ENCODE measurements at places on chromosomes 4 and X. TPM values are rescaled to one million over a fixed set of nuclear protein-coding genes. Genes with fewer than 3 reads are reported as not detected.

FAM149A gene
- total RNA-seq: 5.1 TPM

TMEM271 gene
- total RNA-seq: not detected

CXCL11 gene
- not detected for total RNA-seq

NAA11 gene
- total RNA-seq: not detected

CENPI gene
- total RNA-seq: 30.7 TPM

SLC26A1 gene
- under 0.01 TPM for total RNA-seq

GPRASP1 gene
- total RNA-seq: 1.8 TPM

CCDC149 gene
- 4.4 TPM for total RNA-seq

RNF128 gene
- total RNA-seq: under 0.01 TPM

CCKAR gene
- total RNA-seq: not detected

ERVMER34-1 gene
- total RNA-seq: 0.20 TPM

SLC9B1 gene
- total RNA-seq: 0.73 TPM

SRPX gene
- 388 TPM for total RNA-seq

HTRA3 gene
- 2.3 TPM for total RNA-seq

UGT2B10 gene
- total RNA-seq: not detected

FAT4 gene
- 13.1 TPM for total RNA-seq

VEGFD gene
- total RNA-seq: 1.1 TPM

All from subcutaneous preadipocyte (primary cell).